ENCODE measurements at places on chromosomes 6 and 20.

DNA sequence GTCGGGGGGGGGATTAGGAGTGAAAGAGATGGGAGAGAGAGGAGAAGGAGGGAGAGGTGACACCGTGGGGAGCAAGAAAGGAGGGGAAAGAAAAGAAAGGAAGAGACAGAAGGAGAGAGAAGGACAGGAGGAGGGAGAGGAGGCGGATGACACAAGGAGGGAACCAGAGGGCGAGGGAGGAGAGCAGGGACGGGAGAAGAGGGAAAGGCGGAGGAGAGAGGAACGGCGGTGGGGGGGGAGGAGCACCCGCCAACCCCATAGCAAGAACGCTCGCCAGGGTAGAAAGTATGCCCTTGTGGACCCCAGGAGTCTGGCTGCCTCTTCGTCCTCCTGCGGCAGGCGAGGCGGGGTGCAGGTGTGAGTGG is 4.5 kb upstream of the INSM1 start:
- no peak for DNase-seq

DNA sequence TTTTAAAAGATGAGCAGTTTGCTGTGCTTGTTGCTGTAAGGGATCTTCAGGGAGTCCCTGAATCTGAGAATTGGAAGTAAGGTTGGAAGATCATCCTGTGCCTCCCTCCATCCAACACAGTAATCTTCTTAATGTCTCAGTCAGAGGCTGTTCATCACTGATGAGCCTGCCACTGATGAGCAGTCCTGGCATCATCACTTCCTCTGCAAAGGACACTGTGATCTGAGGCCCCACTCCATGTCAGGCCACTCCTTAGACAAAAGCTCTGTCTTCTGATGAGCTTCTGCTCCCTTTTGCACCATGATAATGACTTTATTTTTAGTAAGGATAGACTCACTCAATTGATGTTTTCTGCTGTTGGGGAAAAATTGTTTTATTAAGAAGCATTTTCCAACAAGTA is 121.0 kb downstream of the UST start:
- DNase-seq = no peak

DNA sequence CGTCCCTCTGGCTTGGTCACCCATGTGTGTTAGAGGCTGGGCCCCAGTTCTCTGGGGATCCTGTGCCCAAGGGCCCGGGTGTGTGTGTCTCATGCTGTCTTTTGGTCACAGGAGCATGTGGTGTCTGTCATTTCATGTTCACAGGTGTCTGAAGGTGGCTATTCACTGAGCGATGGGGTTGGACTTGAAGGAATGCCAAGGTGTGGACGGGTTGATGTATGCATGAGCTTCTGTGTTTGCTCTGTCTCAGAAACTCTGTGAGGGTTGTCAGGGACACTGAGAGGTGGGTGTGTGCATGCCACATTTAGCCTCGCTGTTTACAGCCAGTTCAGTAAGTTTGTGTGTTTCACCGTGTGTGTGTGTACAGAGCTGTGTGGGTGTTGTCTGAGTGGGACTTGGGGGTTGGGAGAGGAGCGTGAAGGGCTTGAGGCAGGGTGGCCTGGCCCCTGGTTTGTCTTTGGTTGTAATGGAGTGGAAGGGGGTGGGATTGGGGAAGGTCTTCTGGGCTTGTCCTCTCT is 1.2 kb downstream of the DDR1 start:
- DNase-seq = no peak

DNA sequence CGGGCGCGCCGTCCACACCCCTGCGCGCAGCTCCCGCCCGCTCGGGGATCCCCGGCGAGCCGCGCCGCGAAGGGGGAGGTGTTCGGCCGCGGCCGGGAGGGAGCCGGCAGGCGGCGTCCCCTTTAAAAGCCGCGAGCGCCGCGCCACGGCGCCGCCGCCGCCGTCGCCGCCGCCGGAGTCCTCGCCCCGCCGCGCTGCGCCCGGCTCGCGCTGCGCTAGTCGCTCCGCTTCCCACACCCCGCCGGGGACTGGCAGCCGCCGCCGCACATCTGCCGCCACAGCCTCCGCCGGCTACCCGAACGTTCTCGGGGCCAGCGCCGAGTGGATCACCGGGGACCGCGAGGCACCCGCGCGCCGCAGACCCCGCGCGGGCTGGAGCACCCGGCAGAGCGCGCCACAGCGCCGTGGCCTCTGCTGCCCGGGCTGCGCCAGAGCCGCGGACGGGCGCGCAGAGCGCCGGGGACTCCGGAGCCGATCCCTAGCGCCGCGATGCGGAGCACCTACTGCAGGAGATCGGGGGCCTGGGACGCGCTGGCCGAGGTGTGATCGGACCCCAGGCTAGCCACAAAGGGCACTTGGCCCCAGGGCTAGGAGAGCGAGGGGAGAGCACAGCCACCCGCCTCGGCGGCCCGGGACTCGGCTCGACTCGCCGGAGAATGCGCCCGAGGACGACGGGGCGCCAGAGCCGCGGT is at the start of gene BMP2:
BMP2 (plus strand) TSS at position 151 of the 692 bp plus-strand sequence. CDS start 2,441 bp downstream, outside the sequence.
- no peak for DNase-seq

- DNase-seq = no peak
Observed at GRCh38 chr20:46704714-46705377, 4.6 kb upstream of the SLC2A10 start.

- no peak for DNase-seq
Observed at GRCh38 chr6:71412559-71413140, 124.0 kb downstream of the OGFRL1 start.

DNA sequence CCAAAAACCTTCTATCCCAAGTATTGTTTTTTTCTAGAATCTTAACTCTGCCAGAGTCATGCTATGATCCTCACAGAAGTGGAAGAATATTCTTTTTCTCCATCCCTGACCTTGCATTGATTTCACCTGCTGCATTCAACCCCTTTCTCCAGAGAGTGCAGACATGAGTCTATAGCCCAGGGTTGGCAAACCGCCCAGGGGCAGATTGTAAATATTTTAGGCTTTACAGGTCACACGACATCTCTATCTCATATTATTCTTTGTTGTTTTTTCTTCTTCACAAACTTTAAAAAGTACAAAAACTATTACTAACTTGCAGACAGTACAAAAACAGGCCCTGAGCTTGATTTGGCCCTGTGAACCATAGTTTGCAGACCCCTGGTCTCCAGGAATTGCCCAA is 112.1 kb upstream of the ASF1A start:
- DNase-seq = no peak

GRCh38 chr20:37758332-37758731 is 64.5 kb downstream of the CTNNBL1 start:
- DNase-seq = no peak

GRCh38 chr6:136551103-136551502 is 881 bp upstream of the MAP7 start:
- no peak for DNase-seq

GRCh38 chr6:133827766-133828165 is 61.1 kb upstream of the TCF21 start:
- DNase-seq = no peak

- DNase-seq = no peak
Observed at GRCh38 chr20:60187683-60188082, 229.5 kb downstream of the CDH26 start.

DNA sequence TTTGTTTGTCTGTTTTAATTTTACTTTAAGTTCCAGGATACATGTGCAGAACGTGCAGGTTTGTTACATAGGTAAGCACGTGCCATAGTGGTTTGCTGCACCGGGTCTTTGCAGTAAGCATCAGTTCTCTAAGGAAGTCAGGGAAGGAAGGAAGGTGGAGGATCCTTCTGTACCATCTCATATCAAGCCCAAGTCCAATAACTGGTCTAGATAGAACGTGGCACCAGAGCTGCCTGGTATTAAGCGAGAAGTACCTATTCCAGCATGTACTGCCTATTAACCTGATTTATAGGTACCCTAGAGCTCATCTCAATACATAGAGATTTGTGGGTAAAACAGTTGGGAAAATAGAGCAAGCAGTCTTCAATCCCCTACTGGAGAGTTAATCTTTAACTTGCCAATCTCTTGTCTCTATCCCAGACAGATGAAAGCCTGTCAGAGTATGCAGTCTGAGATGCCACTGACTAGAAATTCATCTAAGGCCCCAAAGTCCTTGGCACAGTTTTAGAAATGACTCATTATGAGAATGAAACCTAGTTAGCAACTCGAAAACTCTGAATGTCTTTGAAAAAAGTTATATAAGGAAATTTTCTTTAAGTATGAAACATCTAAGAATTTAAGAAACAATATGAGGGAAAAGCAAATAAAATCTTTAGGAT is 144.9 kb downstream of the TFAP2A start:
- no peak for DNase-seq

DNA sequence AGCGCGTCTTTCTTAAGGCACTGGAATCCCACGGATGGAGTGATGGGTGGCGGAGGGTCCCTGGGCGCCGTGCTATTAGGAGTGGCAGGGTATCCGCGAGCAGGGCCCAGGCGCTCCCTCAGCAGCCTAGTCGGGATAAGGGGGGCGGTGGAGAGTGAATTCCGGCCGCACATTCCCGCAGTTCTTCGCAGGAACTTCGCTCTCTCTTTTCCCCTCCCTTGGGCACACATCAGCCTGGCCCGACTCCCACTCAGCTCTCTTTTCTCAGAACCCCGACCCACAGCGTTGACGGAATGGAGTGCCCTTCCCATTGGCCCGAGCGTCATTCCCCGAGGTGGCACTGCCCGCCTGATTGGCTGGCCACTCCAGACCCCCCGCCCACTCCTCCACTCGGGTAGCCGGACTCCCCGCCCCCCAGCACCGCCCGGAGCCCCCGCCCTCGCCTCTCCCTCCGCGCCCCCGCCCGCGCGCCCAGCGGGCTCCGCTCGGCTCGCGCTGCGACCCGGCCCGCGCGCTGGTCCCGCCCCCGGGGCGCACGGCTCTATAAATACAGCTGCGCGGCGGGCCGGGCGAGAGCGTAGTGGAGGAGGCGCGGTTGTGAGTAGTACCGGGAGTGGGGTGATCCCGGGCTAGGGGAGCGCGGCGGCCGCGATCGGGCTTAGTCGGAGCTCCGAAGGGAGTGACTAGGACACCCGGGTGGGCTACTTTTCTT is at the start of gene ID4:
ID4 (plus strand) TSS at position 572 of the 712 bp plus-strand sequence. CDS start 385 bp downstream, outside the sequence.
- no peak for DNase-seq

DNA sequence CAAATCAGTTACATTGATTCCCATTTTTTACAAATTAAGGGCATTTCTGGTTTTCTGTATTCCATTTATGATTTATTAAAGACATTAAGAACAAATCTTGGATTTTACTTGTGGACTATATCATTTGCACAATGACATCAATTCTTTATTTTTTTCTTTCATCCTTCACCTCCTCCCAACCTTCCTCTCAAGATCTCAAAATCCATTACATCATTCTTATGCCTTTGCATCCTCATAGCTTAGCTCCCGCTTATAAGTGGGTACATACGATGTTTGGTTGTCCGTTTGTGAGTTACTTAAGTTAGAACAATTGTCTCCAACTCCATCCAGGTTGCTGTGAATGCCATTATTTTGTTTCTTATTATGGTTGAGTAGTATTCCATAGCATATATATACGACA is 752.8 kb downstream of the CD109 start:
- no peak for DNase-seq

GRCh38 chr6:127844529-127844928 is 56.3 kb downstream of the THEMIS start:
- no peak for DNase-seq

GRCh38 chr6:111625461-111626391 is 20.0 kb upstream of the TRAF3IP2 start:
- no peak for DNase-seq

DNA sequence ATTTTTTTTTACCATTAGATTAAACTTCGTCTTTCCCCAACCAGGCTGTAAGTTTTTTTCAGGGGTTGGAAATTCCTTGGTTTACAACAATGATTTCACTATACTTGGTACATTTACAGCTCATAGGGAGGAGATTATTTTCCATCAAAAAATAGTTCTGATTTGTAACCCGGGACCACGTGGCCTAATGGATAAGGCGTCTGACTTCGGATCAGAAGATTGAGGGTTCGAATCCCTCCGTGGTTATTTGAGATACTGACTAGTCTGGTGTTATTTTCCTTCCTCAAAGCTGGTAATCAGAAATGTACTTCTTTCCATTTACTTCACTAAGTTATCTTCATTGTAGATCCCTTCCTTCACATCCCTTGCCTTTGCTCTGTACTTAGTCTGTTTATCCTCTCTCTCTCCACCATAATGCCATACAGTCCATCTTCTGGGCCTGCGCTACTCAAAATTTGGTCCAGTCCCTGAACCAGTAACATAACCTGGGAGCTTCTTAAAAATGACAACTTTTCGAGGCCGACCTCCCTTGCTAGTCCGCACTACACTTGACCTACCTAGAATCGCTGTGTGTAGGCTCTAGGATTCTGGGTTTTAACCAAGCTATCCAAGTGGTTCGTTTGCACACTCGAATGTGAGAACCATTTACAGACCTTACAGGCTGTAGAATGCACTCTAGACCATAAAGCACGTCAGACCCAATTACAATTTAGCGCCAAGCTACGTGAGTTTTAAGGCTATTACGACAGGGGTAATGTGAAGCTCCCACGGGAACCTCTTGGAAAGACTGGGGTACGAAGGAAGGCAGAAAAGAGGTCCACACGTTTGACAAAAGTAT is 42.1 kb upstream of the BTN3A2 start:
- peak; percentile 92 for DNase-seq

Data from activated CD4-positive, alpha-beta T cell treated with anti-CD3 and anti-CD28 coated beads, Interleukin-2, amount 50 U/mL, for 16 hours (primary cell).